Activated gamma-delta T cell treated with Interleukin-2 at 50 U/mL for 16 hours (primary cell): ENCODE measurements at places on chromosomes 7 and 10.

DNA sequence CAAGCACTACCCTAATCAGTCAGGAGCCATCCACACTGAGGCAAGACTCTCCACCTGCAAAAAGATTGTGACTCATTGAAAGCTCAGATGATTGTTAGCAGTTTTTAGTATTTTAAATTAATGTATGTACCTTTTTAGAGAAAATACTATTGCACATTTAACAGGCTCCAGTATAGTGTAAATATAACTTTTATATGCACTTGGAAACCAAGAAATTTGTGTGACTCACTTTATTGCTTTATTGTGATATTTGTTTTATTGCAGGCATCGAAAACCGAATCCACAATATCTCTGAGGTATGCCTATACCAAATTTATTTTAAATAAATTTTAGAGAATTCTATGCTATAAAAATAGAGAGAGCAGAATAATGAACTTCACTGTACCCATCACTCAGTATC, 122.0 kb downstream of the TEX36 start:
- no peak for DNase-seq

- DNase-seq = no peak
Observed at GRCh38 chr10:44948642-44949041, 11.0 kb upstream of the RASSF4 start.

DNA sequence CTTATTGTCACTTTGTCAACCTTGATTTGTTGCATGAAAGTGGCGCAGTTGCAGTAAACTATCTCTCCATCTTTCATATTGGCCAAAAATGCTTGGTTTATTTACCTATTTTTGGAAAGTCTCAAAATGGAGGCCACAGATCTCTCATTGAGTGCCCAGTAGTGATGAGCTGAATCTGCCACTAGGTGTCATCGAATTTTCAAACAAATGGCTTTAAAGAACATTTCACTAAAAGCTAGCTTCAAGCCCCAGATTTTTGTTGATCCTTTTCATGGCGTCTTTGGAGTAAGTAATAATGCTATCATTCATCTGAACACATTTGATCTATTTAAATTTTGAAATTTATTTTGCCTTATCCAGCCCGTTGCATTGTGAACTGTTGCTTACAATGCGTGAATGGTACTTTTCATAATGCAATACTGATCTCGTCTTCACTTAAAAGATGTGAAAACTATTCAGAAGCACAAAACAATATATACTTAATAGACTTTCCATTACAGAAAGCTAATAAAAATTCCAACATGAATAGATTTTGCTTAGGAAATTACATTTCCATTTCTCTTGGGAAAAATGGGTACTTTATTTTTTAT, 236.2 kb downstream of the DNAJB9 start:
- DNase-seq = no peak

GRCh38 chr10:80544316-80544953, 6.7 kb downstream of the SH2D4B start:
- no peak for DNase-seq

- no peak for DNase-seq
Observed at GRCh38 chr7:130920122-130920521, 186.1 kb upstream of the KLF14 start.

- DNase-seq = no peak
Observed at GRCh38 chr7:38592737-38593288, 38.4 kb downstream of the AMPH start.

DNA sequence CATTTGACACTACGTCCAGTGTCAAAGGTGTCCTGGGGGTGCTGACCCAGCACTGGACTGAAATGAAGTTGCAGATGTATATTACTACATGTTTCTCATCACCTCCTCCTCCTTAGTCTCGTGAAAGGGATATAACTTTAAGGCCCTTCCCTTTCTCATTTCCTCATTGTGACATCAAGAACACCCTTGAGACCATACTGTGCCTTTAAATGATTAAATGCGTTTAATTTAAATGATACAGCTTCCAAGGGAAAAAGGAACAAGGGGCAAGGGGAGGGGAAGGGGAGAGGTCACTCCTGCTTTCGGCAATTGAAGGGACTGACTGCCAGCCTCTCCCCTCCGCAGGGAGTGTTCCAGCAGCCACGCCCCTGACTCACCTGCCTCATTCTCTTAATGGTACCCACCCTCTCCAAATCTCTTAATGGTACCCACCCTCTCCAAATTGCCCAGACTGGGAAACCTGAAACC, 80.5 kb upstream of the KMT2E start:
- DNase-seq = no peak

DNA sequence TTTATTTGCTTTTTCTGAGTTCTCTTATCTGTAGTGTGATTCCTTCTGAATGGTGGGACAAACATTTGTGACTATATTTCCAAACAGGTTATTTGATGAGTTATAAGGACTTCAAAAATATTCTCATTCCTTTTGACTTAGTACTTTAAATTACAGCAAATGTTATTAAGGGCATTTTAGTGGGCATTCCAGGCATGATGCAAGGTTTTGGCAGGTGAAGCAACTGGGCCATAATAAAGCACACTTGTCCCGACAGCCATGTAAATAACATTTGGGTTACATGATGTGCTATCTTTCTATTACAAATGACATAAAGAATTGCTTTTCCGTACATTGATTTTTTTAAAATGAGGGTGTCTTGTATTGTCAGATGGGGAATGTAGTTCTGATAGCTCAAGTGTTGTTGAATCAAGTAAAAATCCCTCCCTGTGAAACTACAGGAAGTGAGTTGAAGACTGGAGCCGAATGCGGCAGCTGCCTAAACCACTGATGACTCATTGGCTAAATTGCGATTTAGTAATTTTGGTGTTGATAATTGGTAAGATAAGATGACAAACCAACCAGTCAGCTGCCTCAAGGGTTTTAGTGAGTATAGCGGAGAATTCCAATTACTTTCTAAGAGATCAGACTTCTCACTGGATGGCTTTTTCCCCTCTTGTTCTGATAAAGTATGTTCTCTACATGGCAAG, 231.3 kb upstream of the NPY start:
- no peak for DNase-seq

DNA sequence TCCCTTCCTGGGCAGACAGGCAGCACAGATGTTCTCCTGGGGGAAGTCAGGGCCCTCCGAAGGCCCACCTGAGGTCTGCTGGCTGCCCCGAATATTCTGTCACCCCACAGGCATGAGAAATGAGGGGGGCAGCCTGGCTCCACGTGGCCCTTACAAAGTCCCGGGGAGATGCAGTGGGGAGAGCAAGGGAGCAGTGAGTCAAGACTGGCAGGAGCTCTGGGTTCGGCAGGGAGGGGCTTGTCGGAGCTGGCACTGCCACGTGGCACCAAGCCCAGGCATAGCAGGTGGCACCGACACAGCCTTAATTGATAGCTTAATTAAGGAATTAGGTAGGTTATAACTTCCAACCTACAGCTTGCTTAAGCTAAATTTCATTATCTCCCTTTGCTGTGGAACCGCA, 163.9 kb downstream of the USP6NL start:
- DNase-seq = no peak

DNA sequence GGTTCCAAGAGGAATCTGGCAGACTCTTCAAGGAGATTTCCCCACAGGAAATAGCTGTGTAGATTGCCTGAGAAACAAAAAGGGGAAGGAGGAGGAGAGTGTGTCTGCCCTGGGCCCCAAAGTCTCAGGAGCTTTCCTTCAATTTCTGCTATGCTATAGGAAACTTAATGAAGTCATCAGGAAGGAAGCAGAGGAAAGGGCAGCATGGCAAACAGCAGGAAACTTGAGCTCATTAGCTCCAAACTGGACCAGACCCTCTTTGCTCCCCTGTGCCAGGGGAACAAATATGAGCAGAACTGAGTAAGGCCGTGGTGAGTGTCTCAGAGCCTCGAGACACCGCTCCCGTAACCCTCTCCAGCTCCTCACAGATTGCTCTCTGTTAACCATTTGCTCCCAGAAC, 4.8 kb upstream of the KCNIP2 start:
- DNase-seq = no peak

DNA sequence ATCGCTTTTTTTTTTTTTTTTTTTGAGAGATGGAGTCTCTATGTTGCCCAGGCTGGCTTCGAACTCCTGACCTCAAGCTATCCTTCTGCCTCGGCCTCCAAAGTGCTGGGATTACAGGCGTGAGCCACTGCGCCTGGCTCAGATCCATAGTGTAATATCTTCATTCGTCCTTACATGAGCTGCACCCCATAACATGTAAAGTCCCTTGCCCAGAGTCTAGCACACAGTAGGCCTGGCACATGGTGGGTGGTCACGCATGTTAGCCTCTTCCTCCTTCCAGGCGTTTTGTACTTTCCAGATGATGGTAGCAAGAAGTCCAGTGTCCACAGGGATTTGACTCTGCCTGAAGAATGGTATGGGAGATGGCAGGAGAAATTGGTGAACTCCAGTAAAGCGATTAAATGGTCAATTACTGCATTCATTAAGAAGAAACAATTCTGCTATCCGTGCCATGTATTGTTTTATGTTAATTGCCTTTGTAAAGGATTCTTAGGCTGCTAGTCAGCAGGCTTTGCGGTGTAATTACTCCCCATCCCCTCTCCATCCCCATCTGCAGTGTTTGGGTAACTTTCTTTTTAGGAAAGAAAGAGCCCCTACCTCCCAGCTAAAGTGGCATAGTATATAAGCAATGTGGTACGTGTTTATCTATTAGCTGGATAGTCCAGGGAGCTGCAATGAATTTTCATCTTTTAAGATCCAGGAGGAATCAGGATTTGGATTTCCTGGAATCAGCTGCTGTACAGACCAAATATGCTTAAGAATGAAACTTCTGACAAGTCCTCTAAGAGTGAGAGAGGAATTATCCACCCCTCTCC, 1.2 kb downstream of the TPST1 start:
- no peak for DNase-seq

- peak; percentile 64 for DNase-seq
Observed at GRCh38 chr7:22110227-22110839, 164.6 kb upstream of the CDCA7L start.
